Cardiac muscle cell (in vitro differentiated cells and primary cell): ENCODE measurements at places on chromosomes 6 and 20. TPM values are rescaled to one million over a fixed set of nuclear protein-coding genes. Genes with fewer than 3 reads are reported as not detected.

Gene LTB
- total RNA-seq, result 0.70 TPM in 1 of 2 replicates, not detected in the other

Gene ANGPT4
- 0.21 and 0.80 TPM in 2 replicates for total RNA-seq

Gene REM1
- total RNA-seq, result not detected in 2 replicates

Gene C20orf204
- total RNA-seq, result 0.88 and 2.2 TPM in 2 replicates

Gene PSORS1C1
- total RNA-seq, result not detected in 2 replicates

DNA sequence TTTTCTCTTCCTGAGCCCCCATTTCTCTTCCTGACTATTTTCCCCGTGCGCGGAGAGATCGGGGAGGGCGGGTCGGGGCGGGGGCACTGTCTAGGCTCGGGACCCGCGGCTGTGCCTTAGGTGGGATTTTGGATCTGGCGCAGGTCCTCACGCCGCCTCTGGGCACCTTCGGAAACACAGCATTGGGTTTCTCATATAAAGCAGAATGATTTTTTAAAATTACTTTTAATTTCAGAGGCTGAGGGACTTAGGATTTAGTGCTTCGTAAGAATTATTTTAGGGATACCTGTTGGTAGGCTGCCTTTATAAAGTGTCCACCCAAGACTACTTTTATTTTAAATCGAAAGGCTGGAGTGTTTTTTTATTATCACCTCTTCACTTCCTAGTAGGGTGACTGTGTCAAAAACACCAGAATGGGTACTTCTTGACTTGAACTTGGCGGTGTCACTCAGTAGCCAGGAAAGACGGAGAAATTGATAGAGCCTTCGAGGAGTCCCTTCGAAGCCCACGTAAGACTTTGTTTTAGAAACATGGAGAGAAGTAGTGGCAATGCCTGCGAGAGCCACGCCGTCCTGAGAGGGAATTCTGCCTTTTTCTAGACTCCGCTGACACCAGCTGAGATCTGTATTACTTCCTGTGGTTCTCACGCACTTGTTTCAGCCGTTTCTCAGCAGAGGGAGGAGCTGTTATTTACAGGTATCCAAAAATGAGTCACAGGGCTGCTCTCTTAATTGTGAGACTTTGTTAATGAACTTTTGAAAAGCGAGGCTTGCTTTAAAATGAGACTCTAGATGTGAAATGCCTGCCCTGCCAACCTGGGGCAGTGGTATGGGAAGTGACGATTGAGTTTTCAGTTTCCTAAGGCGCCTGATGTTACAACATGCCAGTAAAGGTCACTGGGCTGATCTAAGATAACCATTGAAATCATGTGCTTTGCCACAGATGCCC is 667 bp downstream of the STX11 start:
- DNase-seq, result no peak

- peak; percentile 39 for DNase-seq
Measured at GRCh38 chr6:100343316-100344077, 121.2 kb downstream of the SIM1 start.

DNA sequence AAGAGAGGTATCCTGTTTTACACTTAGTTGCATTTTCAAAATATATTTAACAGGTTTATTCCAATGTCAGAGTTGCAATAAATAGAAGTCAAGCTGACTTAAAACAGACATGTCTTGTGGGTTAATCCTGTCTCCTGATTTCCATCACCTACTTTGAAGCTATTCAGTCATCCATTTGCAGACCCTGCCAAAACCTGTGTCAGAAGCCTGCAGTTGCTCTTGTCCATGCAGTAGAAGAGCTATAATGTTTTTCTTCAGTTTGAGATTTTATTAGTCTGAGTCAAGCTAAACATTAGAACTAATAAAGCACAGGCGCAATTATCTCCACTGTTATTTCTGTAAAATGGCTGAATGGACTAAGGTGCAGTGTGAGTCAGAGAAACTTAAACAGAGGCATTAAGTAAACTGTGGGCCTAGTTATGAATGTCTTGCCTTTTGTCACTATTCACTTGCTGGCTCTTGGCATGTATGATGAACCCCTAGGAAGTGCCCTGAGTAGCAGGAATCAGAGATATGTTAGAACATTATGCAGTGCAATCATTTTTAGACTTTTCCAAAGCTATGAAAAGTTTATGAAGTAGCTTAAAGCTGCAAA is 11.0 kb upstream of the HDGFL1 start:
- no peak for DNase-seq

- DNase-seq, result peak; percentile 5
Measured at GRCh38 chr6:79762370-79762769, 131.2 kb downstream of the SH3BGRL2 start.

GRCh38 chr6:144139817-144140216 is 10.5 kb upstream of the STX11 start:
- no peak for DNase-seq

DNA sequence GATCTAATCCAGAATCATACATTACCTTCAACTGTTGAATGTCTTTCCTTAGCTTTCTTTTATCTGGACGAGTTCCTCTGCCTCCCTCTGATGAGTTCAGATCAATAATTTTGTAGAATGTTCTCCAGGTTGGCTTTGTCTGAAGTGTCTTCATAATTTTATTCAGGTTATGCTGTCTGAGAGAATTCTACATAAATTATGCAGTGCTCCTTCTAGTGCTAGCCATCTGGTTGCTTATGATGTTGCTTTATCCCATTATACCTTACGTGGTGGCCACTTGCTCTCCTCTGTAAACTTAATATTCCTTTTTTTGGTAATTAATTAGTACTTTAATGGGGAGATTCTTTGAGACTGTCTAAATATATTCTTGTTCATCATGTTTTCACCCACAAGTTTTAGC is 67.7 kb upstream of the PTCHD4 start:
- DNase-seq, result no peak

GRCh38 chr6:51432481-51432880 is 613.8 kb downstream of the TFAP2B start:
- DNase-seq, result no peak
